Epithelial cell of proximal tubule (primary cell): ENCODE measurements at places on chromosomes 16 and 17.

DNA sequence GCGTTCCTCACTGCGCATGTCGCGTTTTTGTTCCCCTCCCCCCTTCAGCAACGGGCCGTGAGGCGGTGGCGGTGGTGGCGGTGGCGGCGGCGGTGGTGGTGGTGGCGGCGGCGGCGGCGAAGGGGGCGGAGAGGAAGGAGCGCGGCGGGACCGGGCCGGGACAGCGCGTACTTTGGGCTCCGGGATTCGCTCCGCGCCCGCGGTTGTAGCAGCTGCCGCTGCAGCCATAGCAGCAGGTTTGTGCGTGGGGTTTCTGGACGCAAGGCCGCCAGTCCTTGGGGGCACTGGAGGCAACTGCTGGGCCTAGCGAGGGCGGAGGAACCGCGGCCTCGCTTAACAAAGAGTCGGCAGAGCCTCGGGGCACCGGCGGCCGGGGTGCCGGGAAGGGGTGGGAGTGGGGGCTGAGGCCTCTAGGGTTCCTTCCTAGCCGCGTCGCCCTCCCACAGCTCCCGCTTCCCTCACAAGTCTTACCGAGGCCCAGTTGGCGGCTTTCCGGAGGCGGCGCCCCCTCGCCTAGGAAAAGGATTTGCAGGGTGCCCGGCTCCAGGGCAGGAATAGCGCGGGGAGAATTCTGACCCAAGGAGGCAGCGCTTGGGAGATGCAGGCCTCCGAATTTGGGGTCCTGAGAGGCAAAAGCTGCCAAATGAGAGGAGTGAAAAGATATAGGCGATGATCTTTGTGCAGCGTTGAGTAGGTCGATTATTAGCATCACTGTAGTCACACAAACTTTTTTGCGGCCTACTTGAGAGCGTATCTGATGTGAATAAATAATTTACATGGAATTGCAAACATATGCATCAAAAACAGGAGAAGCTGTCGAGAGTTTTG, at the start of gene DDX42:
Gene DDX42, plus strand, starts transcription at position 30 of the 828 bp plus-strand sequence. CDS start 12,880 bp downstream, outside the sequence.
- DNase-seq, result no peak

DNA sequence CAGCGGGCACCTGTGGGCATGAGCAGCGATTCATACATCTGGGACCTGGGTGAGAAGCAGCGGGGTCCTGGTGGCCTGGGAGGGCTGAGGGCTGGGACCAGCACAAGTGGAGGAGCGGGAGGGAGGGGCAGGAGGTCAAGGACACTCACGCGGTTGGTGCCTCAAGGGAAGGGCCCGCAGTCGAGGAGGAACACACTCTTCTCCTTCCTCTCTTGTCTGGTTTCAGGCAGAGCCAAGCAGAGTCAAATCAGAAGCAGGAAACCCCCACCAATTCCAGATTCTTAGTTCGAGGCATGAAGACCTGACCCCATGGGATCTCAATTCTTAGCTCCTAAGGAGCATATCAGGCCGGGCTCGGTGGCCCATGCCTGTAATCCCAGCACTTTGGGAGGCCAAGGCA, 15.7 kb downstream of the DNAI2 start:
- no peak for DNase-seq

DNA sequence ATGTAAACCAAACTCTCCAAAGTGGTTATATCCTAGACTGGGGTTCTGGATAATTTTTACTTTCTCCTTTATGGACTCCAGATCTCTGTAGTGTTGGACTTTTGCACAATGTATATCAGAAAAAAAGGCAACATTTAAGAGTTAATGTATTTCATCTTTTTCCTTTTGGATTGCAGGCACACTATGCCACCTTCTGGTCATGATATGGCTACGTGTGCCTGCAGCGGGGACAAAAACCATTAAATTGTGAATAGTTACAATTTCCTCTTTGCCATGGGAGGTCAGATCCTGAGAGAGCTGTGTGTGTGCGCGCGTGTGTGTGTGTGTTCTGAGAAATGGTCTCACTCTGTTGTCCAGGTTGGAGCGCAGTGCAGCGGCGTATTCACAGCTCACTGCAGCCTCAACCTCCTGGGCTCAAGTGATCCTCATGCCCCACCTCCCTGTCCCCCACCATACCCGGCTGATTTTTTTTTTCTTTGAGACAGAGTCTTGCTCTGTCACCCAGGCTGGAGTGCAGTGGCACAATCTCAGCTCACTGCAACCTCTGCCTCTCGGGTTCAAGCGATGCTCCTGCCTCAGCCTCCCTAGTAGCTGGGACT, 4.3 kb upstream of the SGF29 start:
- DNase-seq, result no peak

DNA sequence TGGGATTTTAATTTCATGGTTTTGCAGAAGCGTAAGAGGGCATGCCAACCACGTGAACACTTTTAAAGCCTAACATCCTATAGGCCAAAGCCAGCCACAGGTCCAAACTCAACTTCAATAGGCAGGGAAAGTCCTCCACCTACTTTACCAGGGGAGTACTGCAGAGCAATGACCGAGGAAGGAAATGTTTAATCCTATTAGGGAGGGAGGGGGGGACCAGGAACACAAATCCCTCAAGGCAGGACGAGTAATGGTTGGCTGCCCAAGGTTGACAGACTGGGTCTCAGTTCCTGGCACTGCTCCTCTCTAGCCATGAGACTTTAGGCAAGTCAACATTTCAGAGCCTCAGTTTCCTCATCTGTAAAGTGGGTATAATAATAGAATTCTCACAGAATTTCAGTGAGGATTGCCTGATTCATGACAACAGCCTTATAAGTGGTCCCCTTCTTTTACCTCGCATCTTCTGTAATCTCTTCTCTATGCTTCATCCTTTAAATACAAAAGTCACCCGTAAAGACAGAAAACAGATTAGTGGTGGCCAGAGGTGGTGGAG, 315.8 kb downstream of the HAPSTR1 start:
- no peak for DNase-seq

DNA sequence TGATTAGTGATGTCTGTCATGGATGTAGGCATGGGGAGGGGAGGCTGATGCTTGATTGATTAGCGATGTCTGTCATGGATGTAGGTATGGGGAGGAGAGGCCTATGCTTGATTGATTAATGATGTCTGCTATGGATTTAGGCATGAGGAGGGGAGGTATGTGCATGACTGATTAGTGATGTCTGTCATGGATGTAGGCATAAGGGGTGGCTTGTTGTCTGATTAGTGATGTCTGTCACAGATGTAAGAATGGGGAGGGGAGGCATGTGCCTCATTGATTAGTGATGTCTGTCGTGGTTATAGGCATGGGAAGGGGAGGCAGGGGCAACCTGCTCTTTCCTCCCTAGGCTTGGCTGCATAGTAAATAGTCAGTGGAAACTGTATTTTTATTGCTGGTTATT, 409.4 kb downstream of the HAPSTR1 start:
- DNase-seq, result no peak

GRCh38 chr16:84502075-84502474, 2.4 kb downstream of the MEAK7 start:
- DNase-seq, result no peak

- no peak for DNase-seq
Observed at GRCh38 chr16:22751685-22752084, 62.3 kb upstream of the HS3ST2 start.

DNA sequence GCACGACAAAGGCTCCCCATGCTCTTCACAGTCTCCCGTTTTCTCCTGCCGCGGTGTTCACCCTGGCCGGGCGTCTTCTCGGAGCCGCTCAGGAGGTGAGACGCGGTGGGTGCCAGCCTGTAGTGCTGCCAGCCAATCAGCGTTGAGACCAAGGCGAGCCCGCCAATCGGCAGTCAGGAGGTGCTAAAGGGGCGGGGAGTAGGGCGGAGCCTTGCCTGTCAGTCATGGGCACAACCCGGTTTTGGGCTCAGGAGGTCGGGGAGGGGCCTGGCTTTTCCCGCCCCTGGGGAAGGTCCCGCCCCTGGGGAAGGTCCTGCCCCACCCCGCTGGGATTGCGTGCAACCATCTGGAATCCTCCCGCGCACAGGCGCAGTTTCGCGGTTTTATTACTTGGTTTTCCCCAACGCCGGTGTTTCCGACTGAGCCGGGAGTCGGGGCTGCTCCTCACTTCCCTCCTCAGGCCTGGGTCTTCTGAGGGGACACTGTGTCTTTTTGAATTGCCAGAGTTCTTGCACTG, at the start of gene PRDM7:
Gene PRDM7, minus strand, starts transcription at position 92 of the 517 bp plus-strand sequence. CDS start 1,421 bp downstream, outside the sequence.
- DNase-seq, result peak; percentile 43

GRCh38 chr16:19776565-19776964, 58.5 kb downstream of the IQCK start:
- no peak for DNase-seq

DNA sequence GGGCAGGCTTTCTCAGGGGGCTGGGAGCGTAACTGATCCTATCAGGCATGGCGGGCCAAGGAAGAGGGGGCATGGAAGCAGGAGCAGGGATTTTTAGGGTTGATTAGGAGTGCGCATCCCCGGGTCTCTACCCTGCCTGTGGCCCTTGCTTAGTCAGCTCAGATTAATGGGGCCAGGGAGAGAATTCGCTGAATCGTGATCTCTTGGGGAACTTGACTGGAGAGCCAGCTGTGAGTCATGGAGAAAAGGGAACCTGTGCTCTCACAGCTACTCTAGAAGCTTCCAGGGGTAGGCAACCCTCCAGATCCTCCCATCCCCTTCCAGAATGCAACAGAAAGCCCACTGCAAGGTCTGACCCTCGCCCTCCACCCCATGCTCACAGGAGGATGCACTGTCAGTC, 3.6 kb downstream of the FOXN1 start:
- no peak for DNase-seq

DNA sequence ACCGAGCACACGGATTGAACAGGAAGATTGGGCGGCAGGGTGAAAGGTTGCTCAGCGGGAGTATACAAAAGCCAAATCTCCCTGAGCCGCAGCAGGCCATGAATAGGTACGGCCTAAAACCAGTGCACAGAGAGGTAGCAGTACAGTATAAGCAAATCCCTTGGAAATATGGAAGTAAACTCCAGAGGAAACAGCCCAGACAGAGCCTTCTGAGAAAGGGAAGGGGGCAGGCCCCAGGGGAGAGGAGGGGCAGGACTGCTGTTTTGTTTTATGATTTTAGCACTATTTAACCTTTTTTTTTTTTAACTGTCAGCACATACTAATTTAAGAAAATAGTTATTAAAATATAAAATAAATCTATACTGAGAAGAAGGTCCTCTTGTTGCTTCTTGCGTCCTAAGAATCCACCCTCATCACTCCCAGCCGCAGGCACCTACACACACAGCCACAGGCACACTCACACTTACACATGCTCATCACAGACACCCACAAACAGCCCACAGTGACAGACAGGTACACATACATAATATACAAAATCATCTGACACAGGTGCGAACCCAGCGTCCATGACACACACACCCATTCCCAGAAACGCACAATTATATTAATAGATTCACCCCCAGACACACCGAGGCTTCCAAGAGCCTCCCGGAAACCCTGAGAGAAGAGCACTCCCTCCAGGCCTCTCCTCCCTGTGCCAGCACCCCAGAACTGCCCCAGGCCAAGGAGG, 12.8 kb downstream of the PLXDC1 start:
- no peak for DNase-seq

- DNase-seq, result no peak
Observed at GRCh38 chr17:79864617-79865250, 25.5 kb upstream of the CBX4 start.

DNA sequence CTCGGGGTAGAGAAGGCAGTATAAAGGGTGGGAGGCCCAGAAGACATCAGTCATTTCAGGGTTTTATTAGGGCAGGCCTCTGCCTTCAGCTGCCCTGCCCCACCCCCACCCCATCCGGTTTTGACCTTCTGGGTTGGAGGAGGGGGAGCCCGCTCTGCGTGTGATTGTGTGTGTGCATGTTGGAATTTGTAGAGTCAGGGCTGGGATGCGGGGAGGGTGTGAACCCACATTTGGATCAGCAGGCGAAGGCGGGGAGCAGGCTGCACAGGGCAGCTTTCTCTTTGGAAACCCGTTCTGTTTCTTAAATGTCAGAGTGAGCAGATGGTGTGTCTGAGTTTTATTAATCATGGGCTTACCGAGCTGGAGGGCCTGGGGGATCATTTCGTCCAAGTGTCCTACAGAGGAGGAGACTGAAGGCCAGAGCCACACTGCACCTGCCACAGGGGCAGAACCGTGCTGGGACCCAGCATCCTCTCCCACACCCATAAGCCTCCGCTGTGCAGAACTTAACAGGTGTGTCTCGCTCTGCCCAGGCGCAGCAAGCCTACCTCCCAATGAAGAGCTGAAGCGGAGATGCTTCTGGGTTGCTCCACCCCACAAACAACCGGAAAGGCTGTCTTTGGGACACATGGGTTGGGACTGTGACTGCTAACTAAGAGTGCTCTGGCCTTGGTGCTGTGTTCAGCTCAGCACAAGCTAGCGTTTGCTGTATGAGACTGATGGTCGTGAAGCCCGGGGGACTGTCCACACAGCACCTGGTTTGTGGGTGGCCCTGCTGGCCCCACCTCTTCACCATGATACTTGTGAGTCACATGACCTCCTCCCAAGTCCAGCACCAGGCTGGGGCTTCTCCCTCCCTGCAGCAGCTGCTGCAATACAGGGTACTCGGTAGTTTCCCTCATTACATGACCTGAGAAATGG, 70.9 kb upstream of the GSE1 start:
- DNase-seq, result no peak

DNA sequence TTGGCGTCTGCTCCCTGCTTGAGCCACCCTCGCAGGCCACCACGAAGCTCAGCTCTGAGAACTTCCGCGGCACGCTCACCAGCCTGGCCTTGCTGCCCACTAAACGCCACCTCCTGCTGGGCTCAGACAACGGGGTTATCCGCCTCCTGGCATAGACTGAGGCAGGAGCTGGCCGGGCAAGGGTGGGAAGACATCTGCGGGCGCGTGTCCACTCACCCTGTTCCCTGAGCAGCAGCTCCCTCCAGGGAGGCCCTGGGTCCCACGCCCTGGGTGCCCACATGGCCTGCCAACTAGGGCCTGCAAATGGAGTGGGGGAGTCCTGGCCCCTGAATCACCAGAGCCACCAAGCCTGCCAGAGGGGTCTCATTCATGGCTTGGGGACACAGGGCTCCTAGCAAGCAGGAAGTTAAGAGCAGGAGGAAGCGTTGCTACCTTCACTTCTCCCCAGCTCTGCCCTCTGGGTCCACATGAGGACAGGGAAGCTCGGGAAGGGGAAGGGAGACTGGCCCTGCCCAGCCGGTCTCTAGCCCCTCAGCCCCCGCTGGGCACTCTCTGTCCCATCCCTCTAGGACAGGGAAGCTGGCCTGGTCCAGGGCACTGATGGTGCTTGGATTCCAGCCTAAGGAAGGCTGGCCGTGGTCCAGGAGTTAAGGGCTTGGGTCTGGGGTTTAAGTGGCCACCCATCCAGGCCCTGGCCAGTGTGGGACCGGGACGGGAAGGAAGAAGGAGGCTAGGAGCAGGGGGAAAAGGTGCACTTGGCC, 5.0 kb upstream of the SERPINF2 start:
- no peak for DNase-seq
